ENCODE measurements at places on chromosomes 4 and X. TPM values are rescaled to one million over a fixed set of nuclear protein-coding genes. Genes with fewer than 3 reads are reported as not detected.

The EDA gene
- total RNA-seq, result not detected

The CSAG3 gene
- 11.0 TPM for total RNA-seq

The CCDC120 gene
- 0.48 TPM for total RNA-seq

The CXCL11 gene
- not detected for total RNA-seq

The GNRHR gene
- not detected for total RNA-seq

The NPY5R gene
- not detected for total RNA-seq

The TCEAL6 gene
- not detected for total RNA-seq

The UGT2A1 gene
- not detected for total RNA-seq

The SPINK2 gene
- not detected for total RNA-seq

The HSD17B13 gene
- 0.72 TPM for total RNA-seq

The ATP1B4 gene
- not detected for total RNA-seq

The LANCL3 gene
- 0.75 TPM for total RNA-seq

The PRR32 gene
- total RNA-seq, result not detected

The L1CAM gene
- total RNA-seq, result 45.7 TPM

The FAT1 gene
- 116 TPM for total RNA-seq

The ARAP2 gene
- total RNA-seq, result 11.7 TPM

The KLKB1 gene
- total RNA-seq, result not detected

The FATE1 gene
- total RNA-seq, result not detected

The JCHAIN gene
- total RNA-seq, result not detected

The CT45A1 gene
- 103 TPM for total RNA-seq

The EDA2R gene
- total RNA-seq, result 2.7 TPM

The TEX13B gene
- total RNA-seq, result not detected

The LIAS gene
- 8.1 TPM for total RNA-seq

The CT47A7 gene
- total RNA-seq, result not detected

The HS6ST2 gene
- 17.4 TPM for total RNA-seq

The RHOXF2 gene
- total RNA-seq, result not detected

The GDPD2 gene
- not detected for total RNA-seq

The SH3BP2 gene
- 36.5 TPM for total RNA-seq

The PHEX gene
- total RNA-seq, result 2.4 TPM

All from A375 (cell line).